GM18507 (cell line): ENCODE measurements at places on chromosomes 13 and 19.

GRCh38 chr13:99218969-99219368 is 18.3 kb downstream of the UBAC2 start:
- DNase-seq: no peak

- DNase-seq: no peak
Observed at GRCh38 chr19:5120833-5121232, 151.9 kb downstream of the KDM4B start.

- no peak for DNase-seq
Observed at GRCh38 chr13:76764429-76764828, 121.8 kb downstream of the KCTD12 start.

- no peak for DNase-seq
Observed at GRCh38 chr13:51912511-51913225, 50.9 kb downstream of the CCDC70 start.

GRCh38 chr13:97515643-97516042 is 81.7 kb downstream of the RAP2A start:
- no peak for DNase-seq

DNA sequence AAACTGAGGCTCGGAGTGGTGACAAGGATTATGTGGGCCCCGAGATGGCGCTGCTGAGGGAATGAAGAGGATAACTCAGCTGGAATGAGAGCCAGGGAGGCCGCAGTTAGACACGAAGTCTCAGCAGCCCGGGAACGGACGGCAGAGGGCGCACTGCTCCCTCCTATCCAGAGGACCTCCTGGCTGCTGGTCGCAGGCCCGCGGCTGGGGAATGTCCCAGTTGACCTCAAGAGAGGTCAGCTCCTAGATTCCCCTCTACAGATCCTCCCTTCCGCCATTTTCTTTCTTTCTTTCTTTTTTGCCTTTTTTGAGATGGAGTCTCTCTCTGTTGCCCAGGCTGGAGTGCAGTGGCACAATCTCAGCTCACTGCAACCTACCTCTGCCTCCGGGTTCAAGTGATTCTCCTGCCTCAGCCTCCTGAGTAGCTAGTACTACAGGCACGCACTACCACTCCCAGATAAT is 24.1 kb upstream of the ASPDH start:
- DNase-seq: peak; percentile 56

- no peak for DNase-seq
Observed at GRCh38 chr19:49161987-49162386, 4.4 kb downstream of the TRPM4 start.

- DNase-seq: no peak
Observed at GRCh38 chr19:41541990-41542584, 33.9 kb upstream of the CEACAM21 start.

DNA sequence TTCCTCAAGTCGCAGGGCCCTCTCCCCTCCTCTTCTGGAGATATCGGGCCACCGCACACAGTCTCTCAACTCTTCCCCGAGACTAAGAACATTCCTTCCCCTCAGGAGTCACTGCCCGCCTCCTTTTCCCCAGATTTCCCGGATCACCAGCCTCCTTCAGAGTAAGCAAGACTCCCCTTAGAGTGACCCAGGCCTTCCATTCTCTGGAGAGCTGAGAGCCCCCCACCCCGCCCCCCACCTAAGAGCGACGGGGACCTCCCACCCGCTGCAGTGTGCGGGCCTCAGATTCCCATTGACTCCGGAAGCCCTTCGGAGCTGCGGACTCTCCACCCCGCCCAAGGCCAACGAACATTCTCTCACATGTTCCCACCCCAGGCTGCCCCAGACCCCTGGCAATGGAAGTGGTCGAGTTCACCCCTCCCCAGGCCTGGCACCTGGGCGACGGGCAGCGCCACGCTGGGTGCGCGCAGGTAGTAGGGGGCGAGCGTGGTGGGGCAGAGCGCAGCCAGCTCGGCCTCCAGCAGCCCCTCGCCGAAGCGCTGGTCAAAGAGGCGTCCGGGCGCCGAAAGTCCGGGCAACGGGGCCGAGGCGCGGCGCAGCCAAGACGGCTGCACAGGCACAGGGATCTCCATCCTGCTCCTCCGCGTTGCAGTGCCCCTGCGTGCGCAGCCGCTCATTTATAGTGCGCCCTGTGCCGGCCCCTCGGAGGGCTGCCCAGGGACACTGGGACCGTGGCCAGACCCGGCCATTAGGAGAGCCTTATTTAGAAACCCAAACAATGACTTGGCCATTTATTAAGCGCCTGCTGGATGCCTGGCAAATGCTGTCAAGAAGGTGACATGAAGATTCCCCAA is at the start of gene HSPB6:
HSPB6 (minus strand) TSS at position 653 of the 854 bp plus-strand sequence; CDS start at position 632, 21 bp downstream.
- DNase-seq: no peak

GRCh38 chr13:28353679-28354078 is 141.2 kb downstream of the FLT1 start:
- no peak for DNase-seq

- no peak for DNase-seq
Observed at GRCh38 chr19:16066611-16067104, 9.6 kb upstream of the TPM4 start.

- no peak for DNase-seq
Observed at GRCh38 chr13:39515224-39515714, 87.7 kb downstream of the LHFPL6 start.

- no peak for DNase-seq
Observed at GRCh38 chr19:10471909-10472308, 31.2 kb downstream of the KEAP1 start.

GRCh38 chr19:42360787-42361544 is 29.1 kb downstream of the CNFN start:
- DNase-seq: no peak

GRCh38 chr13:84896128-84896527 is 903.1 kb downstream of the SLITRK6 start:
- no peak for DNase-seq

DNA sequence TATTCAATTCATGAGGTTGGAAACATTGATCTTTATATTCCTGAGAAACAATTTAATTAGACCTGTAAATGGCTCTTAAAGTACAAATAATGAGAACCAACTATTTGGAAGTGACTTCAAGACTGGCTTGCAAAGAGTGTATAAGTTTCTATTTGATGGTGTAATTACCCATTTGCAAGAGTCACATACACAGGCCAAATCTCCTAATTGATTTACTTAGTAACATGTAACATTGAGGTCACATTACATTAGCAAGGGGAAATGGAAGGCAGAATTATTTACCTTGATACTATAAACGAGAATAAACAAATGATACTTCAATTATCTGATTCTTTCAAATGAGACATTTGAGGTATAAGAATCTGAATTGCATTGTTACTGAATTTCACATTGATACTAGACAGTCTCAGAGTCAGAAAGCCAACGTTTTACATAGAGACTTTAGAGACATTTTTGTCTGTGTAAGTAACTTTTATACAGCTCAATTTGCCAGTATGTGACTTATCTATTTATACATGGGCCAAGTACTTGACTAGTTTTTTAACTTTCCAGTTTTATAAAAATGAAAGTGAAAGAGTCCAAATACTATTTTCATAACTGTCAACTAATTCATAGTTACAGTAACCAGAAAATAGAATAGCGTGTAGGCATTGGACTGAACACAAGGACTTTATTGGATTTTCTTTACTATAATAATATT is 95.6 kb upstream of the RFC3 start:
- no peak for DNase-seq

DNA sequence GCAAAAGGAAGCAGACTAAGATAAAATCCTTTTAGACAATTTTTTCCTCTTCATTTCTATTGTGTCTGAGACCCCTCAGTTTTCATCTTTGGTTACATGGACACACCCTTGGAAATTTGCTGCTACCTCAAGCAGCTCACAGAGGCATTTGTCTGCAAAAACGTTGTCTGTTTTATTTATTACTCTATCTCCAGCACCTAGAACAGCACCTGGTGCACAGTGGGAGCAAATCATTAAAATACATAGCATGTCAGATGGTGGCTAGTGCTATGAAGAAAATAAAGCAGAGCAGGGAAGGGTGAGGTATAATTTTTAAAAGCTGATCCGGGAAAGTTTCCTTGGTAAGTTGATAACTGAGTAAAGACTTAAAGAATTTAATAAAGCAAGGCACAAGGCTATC is 14.3 kb upstream of the FAM124A start:
- DNase-seq: no peak

- DNase-seq: no peak
Observed at GRCh38 chr19:34220472-34221063, 33.8 kb upstream of the GARRE1 start.

GRCh38 chr19:18649371-18650020 is 12.7 kb downstream of the KLHL26 start:
- DNase-seq: peak; percentile 28

GRCh38 chr13:23680845-23681669 is 110.8 kb downstream of the TNFRSF19 start:
- DNase-seq: no peak

DNA sequence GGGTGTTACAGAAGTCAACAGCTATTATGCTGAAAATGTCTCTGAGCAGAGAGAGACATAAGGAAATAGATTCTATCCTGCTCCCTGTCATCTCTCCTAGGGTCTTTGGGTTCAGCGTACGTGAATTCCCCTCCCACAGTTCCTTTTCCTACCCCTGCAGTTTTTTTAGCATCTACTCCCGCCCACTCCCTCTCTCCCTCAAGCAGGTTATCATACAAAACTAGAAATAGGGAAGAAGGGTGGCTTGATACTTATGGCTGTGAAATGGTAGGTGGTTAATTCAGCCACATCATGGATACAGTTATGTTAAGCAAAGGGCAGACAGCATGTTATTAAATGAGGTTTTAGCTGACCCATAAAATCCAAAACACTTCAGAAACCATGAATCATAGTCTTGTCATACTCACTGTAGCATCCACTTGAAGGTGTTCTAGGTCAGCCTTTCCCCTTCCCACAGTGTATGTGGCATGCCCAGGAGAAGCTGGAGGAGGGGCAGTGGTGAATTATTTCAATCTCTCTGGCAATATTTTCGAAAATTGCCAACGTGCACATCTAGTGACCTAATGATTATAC is 236.8 kb upstream of the SERP2 start:
- no peak for DNase-seq

DNA sequence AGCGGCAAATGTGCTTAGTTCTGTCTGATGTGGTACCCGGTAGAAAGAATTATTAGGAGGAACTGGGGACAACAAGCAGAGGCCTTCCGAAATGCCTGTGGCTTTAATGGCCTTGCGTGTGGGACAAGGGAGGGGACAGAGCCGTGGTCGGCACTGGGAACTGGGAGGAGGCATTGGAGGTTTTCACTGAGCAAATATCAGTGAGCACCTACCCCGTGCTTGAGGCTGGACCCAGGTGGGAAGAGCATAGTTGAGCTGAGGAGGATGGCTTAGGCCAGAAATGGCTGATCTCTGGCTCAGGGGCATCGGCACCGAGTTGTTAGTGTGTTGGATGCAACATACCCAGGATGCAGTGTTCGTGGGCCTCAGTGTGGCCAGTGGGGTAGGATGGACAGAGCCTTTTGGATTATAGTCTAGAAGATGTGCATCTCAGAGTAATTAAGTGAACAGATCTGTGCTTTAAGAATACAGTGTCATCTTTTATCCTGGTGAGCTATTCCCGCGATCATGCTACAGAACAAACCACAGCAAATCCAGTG is 201.3 kb downstream of the TEX29 start:
- DNase-seq: no peak

GRCh38 chr13:79483086-79483706 is 2.2 kb downstream of the NDFIP2 start:
- DNase-seq: no peak

- DNase-seq: no peak
Observed at GRCh38 chr19:38714354-38714778, 29.9 kb downstream of the CAPN12 start.

- no peak for DNase-seq
Observed at GRCh38 chr19:2044709-2045500, 6.1 kb downstream of the MKNK2 start.

GRCh38 chr19:4338441-4339355 is at the start of gene STAP2:
Gene STAP2, minus strand, starts transcription at chr19:4338827. Its CDS starts 74 bp downstream, at chr19:4338753.
- no peak for DNase-seq

DNA sequence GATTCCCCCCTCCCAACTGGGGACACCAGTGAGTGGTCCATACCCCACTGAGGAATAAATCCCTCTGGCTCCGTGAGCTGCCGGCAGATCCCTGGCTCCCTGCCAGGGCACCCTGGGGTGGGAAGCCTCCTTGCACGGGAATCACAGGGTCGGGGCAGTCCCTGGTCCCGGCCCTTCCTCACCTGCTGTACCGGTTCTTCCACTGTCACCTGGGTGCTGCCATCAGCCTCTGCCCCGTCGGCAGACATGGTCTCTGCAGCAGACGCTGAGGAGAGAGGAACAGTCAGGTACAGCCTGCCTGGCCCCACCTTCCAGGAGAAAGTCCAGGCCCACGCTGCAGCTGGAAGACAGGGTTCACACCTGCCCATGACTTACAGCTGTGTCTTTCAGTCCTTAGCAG is 6.3 kb downstream of the PLIN3 start:
- no peak for DNase-seq

- DNase-seq: no peak
Observed at GRCh38 chr13:113559901-113560644, 24.5 kb upstream of the TFDP1 start.

DNA sequence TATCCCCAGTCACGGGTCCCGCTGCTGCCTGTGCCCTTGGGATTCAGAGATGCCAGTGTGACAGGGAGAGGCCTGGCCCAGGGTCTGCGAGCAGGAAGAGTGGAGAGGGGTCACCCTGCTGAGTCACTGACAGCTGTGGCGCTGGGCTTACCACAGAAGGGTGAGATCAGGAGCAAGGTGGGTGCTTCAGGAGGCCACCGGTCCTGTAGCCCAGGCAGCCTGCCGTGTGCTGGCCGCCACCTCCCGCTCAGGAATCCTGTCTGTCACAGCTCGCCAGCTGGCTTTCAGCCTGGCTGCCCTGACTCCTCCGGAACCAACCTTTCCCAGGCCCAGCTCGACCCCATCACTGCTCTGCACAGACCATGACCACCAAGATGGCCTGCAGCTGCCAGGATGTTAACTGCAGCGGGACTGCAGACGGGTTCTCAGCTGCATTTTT is 25.3 kb downstream of the NAXD start:
- no peak for DNase-seq

- DNase-seq: peak; percentile 57
Observed at GRCh38 chr13:40401911-40402776, 264.3 kb downstream of the FOXO1 start.

DNA sequence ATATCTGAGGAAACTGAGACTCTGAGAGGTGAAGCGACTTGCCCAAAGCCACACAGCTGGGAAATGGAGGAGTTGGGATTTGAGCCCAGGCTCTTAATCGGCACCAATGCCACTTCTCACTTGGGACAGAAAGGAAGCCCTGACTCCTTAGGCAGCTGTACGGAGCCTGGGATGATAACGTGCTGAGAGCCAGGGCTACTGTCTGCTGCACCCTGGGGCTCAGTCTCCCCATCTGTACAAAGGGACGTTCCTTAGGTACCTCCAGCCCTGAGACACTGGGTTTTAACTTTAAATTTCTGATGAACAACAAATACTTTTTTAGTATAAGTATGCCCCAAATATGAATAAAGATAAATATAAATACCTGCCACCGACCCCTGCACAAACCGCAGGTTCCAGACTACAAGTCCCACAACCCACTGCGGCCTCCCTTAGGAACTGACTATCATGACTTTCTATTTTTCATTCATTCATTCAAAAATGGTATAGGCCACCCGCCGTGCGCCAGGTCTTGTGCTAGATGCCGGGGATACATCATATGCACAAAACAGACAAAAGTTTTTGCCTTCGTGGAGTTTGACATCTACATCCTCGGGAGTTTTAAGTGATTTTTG is 776 bp upstream of the NCLN start:
- no peak for DNase-seq

GRCh38 chr19:48842789-48843162 is 6.5 kb upstream of the HSD17B14 start:
- no peak for DNase-seq
